ENCODE measurements at places on chromosomes 12 and 14.

- DNase-seq, result peak; percentile 99
Measured at GRCh38 chr12:66301944-66302826, at the start of gene HELB. HELB (plus strand) TSS chr12:66302493; CDS start chr12:66302604, 111 bp downstream.

DNA sequence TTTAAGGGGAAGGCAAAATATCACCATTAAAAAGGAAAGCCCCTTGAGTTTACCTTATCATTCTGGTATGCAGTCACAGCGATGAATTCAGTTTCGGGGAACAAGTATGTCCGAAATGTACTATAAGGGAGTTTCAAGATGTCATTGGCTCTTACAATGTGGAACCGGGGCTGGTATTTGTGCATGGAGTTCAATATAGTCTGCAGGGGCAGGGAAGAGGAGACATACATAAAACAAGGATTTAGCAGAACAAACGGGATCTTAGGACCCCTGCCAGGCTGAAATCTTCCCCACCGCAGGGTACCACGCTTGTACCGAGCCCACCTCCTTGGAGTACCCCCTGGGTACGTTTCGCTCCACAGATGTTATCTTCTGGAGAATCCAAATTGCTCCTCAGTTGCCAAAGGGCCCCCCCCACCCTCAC, 4.5 kb downstream of the TBX3 start:
- DNase-seq, result no peak

GRCh38 chr12:15984097-15984800, 73.1 kb downstream of the DERA start:
- no peak for DNase-seq

GRCh38 chr12:16347391-16348298, at the start of gene MGST1:
MGST1 (plus strand) TSS chr12:16347645; CDS start chr12:16354253, 6,608 bp downstream.
- peak; percentile 76 for DNase-seq

GRCh38 chr12:114783089-114783618, 99.2 kb upstream of the TBX3 start:
- no peak for DNase-seq

- DNase-seq, result no peak
Measured at GRCh38 chr14:62076825-62077605, 314.8 kb downstream of the SNAPC1 start.

- DNase-seq, result no peak
Measured at GRCh38 chr12:41604830-41605229, 416.7 kb downstream of the PDZRN4 start.

- DNase-seq, result no peak
Measured at GRCh38 chr12:54997929-54998522, 13.5 kb upstream of the TESPA1 start.

DNA sequence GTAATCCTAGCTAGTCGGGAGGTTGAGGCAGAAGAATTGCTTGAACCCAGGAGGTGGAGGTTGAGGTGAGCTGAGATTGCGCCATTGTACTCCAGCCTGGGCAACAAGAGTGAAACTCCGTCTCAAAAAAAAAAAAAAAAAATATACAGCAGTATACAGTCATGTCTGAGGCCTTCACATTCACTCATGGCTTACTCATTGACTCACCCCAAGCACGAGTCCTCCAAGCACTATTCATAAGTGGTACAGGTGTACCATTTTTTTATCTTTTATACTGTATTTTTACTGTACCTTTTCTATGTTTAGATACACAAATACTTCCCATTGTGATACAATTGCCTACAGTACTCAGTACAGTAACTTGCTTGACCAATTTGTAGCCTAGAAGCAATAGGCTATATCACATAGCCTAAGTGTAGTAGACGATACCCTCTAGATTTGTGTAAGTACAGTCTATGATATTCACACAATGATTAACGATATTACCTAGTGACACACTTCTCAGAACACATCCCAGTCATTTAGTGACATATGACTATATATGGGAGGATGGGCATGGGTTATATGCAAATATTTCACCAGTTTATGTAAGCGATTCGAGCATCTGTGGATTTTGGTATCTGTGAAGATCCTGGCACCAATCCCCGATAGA, 12.2 kb downstream of the LLPH start:
- DNase-seq, result no peak

DNA sequence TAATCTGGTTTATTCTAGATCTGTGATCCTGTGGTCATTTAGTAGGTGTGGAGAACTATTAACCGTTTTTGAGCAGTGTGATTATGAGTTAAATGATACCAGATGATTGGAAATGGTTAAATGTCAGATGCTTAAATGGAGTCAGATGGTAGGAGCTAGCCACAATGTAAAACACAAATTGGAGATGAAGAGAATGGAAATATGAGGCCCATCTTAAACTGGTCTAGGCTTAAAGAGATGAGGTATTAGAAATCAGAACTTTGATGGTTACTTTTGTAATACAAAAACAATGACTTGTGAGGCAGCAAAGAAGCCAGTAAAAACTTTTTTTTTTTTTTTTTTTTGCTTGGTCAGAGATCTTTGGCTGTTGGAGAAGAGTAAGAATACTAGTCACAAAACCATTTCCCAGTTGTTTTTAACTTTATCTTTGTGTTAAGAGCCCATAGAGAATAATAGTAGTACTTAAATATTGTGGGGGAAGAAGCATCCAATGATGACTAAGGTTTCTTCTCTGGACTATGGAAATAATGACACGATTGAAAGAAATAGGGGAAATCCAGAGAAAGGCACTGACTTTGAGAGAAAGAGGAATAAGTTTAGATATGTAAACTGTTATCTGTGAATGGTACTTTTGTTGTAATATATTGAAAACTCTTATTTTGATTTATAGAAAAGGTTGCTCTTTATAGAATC, 95.9 kb downstream of the WNK1 start:
- no peak for DNase-seq

- DNase-seq, result no peak
Measured at GRCh38 chr12:129304529-129304928, 451.3 kb downstream of the GLT1D1 start.

GRCh38 chr14:92397953-92398564, 75.1 kb downstream of the SLC24A4 start:
- no peak for DNase-seq

DNA sequence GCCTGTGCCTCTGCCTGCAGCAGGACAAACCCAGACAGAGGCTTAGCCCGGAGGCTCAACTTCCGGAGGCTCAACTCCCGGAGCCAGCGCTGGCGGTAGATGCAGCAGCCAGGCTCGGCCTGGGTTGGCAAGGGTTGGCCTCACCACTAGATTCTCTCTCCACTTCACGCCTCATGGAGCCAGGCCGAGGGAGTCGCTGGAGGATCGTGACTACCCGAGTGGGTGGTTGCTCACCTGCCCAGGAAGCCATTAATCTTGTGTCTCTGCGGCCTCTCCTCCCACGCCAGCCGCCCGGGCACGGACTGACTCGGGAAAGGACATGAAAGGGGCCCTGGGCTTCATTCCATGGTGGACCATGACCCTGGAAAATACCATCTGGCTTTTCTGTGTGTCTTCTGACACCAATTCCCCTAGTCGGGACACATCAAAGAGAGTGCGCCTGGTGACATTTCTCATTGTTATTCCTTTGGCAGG, 20.8 kb downstream of the ESRRB start:
- no peak for DNase-seq

DNA sequence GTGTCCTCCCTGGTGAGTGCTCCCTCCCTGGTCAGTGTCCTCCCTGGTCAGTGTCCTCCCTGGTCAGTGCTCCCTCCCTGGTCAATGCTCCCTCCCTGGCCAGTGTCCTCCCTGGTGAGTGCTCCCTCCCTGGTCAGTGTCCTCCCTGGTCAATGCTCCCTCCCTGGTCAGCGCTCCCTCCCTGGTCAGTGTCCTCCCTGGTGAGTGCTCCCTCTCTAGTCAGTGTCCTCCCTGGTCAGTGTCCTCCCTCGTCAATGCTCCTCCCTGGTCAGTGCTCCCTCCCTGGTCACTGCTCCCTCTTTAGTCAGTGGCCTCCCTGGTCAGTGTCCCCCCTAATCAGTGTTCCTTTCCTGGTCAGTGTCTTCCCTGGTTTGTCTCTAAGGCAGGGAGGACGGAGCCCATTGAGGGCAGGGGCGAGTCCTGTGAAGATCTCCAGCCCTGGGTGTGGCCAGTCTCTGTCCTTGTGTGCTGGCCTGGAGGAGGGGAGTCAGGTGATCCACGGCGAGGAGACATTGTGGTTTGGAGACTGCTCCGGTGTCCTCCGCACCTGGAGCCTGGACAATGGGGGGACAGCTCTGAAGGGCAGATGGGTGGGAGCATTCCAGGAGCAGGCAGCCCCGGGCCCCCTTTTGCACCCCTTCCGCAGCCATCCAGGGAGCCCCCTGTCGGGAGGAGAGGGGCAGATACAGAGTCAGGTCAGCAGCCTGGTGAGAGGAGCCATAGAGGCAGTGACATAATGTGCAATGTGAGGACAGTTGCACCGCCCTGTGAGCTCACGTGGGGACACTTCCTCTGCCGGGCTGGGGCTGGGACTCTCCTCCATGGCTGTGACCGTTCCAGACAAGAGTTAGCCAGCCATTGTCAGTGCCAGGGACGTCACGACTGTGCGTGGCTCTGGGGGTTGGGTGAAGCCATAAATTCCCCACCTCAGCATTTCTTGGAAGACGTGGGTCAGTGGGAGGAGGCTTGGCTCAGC, 93.4 kb downstream of the ADGRD1 start:
- no peak for DNase-seq

GRCh38 chr14:95180966-95181741, 23.8 kb upstream of the DICER1 start:
- DNase-seq, result no peak

- DNase-seq, result no peak
Measured at GRCh38 chr14:105187935-105188524, 6.9 kb upstream of the NUDT14 start.

- DNase-seq, result peak; percentile 56
Measured at GRCh38 chr14:77459072-77459723, 1.3 kb downstream of the AHSA1 start.

GRCh38 chr12:45745861-45746277, 16.4 kb downstream of the ARID2 start:
- no peak for DNase-seq

- no peak for DNase-seq
Measured at GRCh38 chr12:122795807-122796206, 21.4 kb downstream of the CCDC62 start.

DNA sequence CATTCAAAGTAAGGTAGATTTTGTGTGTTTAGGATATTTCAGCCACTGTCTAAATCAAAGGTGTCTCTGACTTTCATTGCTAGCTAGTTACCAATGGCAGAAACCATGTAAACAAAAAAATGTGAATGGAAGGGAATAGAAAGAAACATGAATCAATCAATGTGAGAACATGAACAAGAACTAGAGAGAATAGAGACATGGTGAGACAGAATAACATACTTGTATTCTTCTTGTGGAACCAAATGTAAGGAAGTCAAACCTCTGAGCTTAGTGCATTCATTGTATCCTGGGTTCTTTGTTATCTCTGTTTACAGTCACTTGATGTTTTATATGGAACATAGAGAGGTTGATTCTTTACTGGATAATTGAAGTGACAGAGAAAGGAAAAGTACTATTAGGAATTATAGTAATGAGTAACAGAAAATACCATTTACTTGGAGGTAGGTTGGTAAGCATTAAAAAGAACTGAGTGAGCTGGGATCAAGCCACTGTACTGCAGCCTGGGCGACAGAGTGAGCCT, 2.6 kb upstream of the WNK1 start:
- DNase-seq, result no peak

DNA sequence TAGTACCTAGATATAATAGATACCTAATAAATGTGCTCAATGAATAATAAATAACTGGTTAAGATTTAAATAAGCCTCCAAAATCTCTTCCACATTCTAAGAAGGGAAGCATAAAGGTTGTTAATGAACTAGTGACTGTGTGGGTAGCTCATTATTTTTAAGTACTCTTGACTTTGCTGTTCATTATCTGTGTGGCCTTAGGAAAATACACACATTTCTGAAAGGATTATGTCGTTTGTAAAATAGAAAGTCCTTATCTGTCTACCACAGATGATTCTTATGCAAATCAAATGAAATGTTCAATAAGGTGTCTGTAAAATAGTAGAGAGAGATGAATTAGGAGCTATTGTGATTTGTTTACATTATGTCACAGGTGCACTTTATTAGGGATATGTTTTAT, 119.5 kb downstream of the LRRK2 start:
- DNase-seq, result no peak

- no peak for DNase-seq
Measured at GRCh38 chr14:54579621-54580020, 12.7 kb downstream of the SAMD4A start.

GRCh38 chr12:82608706-82609105, 78.0 kb upstream of the TMTC2 start:
- no peak for DNase-seq

- no peak for DNase-seq
Measured at GRCh38 chr12:1629338-1630132, 504 bp downstream of the WNT5B start.

GRCh38 chr14:102508774-102509745, 516 bp downstream of the ANKRD9 start:
- DNase-seq, result peak; percentile 69

DNA sequence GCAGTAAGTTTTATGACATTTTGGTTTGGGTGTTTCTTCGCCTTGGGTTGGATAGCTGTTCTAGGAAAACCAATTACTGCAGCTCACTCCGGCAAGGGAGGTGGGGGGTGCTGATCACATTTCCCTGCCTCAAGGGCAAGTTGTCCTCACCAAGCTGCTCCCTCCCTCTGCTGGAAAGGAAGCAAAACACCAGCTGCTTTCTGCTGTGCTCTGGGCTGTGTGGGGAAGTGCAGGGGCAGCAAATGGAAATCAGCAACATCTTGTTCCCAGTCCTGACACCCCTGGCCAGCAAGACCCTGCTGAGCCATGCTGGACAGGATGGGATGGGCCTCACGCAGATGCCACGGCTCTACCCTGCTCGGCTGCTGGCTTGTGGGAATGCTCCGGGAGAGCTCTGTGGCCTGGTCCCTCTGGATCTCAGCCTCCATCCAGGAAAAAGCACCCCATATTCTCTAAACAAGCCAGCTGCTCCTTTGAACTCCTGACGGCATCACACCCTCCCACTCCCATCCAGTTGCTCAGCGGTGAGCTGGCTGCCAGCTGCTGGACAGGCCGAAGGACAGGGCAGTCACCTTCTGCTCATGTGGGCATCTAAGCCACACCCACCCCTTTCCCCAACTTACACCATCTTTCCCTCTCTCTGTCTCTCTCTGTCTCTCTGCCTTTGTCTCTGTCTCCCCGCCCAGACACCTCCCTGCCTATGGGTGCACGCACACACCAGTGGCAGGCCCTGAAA, 52.4 kb upstream of the EIF5 start:
- DNase-seq, result no peak

GRCh38 chr12:43930032-43930431, 94.2 kb downstream of the TMEM117 start:
- DNase-seq, result no peak

DNA sequence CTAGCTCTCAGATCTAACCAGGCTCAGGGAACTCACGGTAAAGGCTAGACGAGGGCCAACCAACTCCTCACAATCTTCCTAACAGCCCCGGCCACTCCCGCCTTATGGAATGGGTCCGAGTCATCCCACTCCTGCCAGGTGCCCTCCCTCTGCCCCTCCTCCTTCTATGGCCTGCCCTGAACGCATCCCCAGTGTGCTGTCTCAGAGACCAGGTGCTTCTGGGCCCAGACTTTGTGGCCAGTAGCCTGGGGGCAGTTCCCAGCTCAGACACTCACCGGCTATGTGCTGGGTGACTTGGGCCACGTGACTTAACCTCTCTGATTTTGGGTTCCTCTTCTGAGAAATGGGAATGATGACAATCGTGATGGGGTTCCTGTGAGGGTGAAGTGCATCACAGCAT, 22.5 kb downstream of the PAPLN start:
- DNase-seq, result no peak

Data from liver (tissue), 10 donors.